ENCODE measurements at places on chromosomes 2 and 18. TPM values are rescaled to one million over a fixed set of nuclear protein-coding genes. Genes with fewer than 3 reads are reported as not detected.

- DNase-seq = peak; percentile 24
Measured at GRCh38 chr2:217790681-217791392, 212.0 kb downstream of the TNS1 start.

RGPD4 gene
- not detected for polyA plus RNA-seq

- no peak for DNase-seq
Measured at GRCh38 chr2:172834881-172835280, 99.2 kb downstream of the RAPGEF4 start.

TMEM131 gene
- polyA plus RNA-seq = 24.4 TPM

FAHD2A gene
- 24.9 TPM for polyA plus RNA-seq

- DNase-seq = no peak
Measured at GRCh38 chr18:21805771-21806366, 65.3 kb downstream of the MIB1 start.

- no peak for DNase-seq
Measured at GRCh38 chr2:188091220-188091619, 200.5 kb upstream of the GULP1 start.

- DNase-seq = no peak
Measured at GRCh38 chr18:62242955-62243354, 55.9 kb downstream of the RELCH start.

DNA sequence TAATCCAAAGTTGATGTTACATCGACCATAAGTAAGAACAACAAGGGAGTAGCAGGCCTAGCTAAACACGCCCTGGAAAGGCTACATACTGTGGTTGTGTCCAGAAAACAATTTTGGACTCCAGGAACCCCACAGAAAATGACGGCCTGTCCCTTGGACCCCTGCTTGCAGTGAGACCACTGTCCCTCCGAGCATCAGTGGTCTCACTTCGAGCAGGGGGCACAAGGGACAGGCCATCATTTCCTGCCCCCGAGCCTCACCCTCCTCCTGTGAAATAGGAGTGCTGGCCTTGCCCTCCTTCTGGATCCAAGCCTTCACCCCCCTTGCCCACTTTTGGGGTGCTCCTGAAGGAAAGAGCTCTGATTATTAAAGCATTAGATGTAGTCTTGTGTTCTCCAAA is 144.4 kb downstream of the CTIF start:
- no peak for DNase-seq

- DNase-seq = no peak
Measured at GRCh38 chr2:64213532-64214275, 69.5 kb upstream of the PELI1 start.

RAX gene
- not detected for polyA plus RNA-seq

DUSP2 gene
- polyA plus RNA-seq = 0.94 TPM

DNA sequence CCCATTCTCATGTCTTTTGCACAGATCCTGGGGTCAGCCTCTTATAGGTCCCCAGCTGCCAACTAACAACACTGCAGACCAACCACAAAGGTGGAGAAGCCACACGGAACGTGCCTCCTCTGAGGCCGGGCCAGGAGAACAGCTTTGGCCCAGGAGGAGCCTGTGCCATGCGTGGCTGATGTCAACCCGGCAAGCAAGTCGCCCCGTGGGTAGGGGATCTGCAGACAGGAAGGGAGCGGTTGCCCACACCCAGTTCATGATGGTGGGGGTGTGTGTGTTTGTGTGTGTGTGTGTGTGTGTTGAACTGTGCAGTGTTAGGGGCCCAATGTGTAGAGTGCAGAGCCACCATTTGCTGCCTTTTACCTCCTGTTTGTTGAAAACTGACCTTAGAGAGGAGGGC is 2.4 kb upstream of the CLEC4F start:
- DNase-seq = no peak

Data from AG04450 (cell line).